ENCODE measurements at places on chromosomes 16 and 17.

DNA sequence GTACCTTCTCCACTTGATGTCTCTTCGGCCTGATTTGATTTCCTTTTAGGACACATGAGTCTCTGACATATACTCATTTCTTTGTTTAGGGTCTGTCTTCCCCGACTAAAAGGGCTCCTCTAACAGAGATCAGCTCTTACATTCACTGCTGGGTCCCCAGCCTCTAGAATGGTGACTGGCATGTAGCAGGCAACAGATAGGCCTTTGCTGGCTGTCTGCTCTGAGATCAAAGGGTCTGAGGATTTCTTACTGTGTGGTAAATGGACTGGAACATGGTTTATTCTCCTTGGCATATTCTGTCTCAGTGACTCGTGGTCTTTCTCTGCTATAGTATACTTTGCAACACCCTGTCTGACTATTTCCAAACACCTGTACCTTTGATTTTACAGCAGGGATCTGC is 16.7 kb downstream of the DNAAF1 start:
- DNase-seq, result no peak

DNA sequence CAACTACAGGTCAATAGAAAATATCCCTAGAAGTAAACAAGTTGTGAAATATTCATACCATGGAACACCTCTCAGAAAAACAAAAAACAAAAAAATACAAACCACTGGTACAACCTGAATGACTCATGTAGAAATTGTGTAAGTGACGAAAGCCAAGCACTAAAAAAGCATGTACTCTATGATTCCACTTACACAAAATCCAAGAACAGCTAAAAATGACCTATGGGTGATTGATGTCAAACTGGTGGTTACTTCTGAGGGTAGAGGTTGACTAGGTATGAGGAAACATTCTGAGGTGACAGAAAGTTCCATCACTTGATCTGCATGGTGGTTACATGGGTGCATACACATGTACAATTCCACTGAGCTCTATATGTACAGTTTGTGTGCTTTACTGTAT is 31.1 kb downstream of the DHRS7C start:
- no peak for DNase-seq

DNA sequence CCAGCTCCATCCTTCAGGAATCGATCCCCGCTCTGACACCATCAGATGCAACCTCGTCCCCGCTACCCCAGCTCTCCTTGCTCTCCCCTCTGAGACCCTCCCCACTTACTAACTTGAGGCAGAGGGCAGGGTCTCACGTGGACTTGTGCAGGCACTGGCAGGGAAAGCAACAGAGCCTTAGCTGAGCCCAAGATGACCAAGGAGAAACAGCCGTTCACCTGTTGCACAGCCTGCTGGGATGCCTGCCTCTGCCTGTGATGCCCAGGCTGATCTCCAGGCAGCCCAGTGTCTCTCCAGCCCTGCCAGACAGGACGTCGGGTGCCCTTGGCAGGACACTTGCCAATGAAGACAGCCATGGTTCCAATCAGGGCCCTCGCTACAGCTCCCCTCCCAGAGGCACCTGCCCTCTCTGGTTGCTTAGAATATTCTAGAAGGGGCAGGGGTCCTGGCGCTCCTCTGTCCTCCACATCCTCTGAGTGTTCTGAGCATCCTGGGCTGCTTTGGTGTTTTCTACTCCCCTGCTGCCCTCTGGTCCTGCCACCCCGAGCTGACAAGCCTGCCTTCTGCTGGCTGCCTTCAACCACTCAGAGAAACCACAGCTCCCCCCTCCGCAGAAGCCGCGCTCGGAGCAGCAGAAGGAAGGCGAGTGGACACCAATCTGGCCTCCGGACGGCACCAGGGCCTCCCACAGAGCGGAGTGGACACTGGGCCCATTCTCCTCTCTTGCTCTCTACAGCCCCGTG is 6.7 kb downstream of the CEP295NL start:
- DNase-seq, result no peak

- DNase-seq, result peak; percentile 71
Measured at GRCh38 chr17:41579484-41580243, 7.0 kb downstream of the KRT14 start.

- no peak for DNase-seq
Measured at GRCh38 chr17:54859187-54859586, 41.5 kb upstream of the TOM1L1 start.

DNA sequence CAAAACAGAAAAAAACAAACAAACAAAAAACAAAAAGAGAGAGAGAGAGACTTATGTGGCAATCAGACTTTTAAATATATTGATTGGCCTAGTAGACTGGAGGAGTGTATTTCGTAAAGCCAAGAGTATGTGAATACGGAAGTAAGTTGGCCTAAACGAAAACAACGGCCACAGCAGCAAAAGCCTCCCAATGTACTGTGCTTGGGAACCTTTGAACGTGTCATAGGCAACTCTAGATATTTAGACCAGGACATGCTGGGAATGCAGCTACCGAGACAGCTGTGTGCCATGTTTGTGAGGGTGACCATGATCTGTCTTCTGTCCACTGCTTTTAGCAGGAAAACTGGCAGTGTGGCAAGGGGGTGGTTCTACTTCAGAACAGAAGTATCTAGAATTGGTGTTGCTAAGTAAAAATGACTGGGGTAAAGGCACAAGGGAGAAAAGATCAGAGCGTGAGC is 7.4 kb downstream of the MAF start:
- DNase-seq, result no peak

GRCh38 chr16:51268237-51268636 is 117.2 kb upstream of the SALL1 start:
- no peak for DNase-seq

- DNase-seq, result no peak
Measured at GRCh38 chr17:16037636-16038035, 38.0 kb downstream of the TTC19 start.

GRCh38 chr17:7356072-7356549 is 1.2 kb downstream of the TMEM95 start:
- peak; percentile 76 for DNase-seq

DNA sequence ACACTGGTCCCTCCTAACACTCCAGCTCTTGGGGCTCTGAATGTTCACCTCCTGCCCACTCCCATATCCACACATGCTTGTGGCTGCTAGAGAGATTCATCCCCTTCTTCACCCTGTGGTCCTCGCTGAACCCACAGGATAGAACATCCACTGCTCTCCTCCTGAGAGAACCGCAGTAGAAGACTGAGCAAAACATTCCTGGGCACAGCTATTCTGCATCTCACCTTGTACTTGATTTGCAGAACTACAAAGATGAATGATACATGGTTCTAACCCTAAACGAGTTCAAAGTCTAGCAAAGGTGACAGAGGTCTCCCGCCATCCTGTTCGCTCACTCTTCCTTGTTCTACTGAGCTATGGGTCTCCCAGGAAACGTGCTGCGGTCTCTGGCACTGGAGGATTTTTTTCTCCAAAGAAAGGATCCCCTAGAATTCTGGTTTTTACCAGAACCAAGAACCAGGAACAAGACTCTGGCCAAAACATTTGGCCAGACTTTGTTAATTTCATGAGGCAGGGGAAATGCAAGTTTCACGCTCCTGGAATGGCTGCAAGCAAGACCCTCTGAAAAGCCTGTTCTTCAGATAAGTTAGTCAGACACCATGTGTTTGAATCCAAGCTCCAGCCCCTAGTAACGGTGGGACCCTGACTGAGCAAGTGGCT is 39.5 kb downstream of the TMEM114 start:
- DNase-seq, result no peak
